ENCODE measurements at places on chromosomes 13 and 19.
A peak's percentile ranks its signal among the peaks of the same experiment; 100 is the strongest.

GRCh38 chr13:100853434-100853833 lies 178.8 kb upstream of the TMTC4 start:
- no peak for DNase-seq

- DNase-seq: no peak
These were observed 263.7 kb downstream of the TEX29 start for GRCh38 chr13:111584101-111584672.

DNA sequence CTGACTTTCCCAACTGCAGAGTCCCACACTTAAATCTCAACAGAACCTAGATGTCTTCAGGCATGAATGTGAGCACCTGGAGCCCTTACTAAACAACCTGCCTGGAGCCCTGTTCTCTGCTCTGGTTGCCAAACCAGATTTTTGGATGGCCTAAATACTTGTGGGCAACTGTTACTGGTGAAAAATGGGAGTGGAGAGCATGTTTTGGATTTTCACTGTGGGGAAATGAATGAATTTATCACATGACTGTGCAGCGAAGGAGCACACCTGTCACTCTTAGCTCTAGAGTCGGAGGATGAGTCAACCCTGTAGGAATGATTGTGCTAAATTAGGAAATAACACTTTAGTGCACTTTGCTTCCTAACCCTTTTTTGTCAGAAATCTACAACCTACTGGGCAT lies 30.3 kb downstream of the SHISA2 start:
- no peak for DNase-seq

DNA sequence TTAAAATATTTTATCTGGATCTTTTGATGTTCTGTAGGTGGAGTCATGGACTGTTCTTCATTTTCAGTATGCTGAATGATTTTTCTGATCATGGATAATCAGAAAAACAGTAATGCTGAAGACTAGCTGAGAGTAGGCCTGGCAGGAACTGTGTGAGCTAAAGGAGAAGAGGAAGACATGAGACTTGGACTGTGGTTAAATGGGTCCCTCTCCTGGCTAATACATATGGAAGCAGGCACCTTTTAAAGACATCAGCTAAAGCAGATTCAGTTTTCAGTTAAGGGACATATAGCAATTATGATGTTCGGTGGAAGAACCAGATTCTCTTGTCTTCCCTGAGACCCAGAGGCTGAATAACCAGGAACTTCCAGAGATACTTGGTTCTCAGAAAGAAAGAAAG lies 169.4 kb downstream of the OLFM4 start:
- no peak for DNase-seq

GRCh38 chr19:58196901-58197616 lies 14.2 kb downstream of the ZNF274 start:
- peak; percentile 44 for DNase-seq

- DNase-seq: no peak
These were observed 29.9 kb upstream of the F7 start for GRCh38 chr13:113075711-113076110.

GRCh38 chr19:39296055-39296645 lies at the start of gene IFNL1:
Gene IFNL1, plus strand, starts transcription at chr19:39296407. Its CDS starts 15 bp downstream, at chr19:39296422.
- DNase-seq: no peak

GRCh38 chr13:107743526-107743925 lies 471.8 kb downstream of the LIG4 start:
- no peak for DNase-seq

- no peak for DNase-seq
These were observed 24.4 kb upstream of the C1QTNF9 start for GRCh38 chr13:24284889-24285565.

- no peak for DNase-seq
These were observed 95.7 kb downstream of the SLC10A2 start for GRCh38 chr13:102970542-102970941.

- DNase-seq: no peak
These were observed 1484.6 kb downstream of the OLFM4 start for GRCh38 chr13:54513254-54513653.

DNA sequence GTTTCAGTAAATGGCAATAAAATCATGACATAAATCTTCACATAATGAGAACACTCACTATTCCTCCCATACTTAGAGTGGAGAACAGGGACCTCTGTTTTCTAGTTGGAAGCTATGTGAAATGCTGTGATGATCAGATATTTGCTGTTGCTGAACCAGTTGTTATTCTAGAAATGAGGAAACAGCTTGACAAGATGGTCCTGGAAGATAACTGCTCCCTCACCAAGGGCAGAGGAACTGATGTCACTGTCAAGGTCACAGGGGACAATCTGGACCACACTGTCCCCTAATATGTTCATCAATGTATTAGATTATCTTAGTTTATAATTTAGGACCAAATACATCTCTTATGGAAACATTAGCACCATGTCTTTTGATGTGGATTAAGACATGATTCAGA lies 1173.3 kb downstream of the PCDH17 start:
- no peak for DNase-seq

DNA sequence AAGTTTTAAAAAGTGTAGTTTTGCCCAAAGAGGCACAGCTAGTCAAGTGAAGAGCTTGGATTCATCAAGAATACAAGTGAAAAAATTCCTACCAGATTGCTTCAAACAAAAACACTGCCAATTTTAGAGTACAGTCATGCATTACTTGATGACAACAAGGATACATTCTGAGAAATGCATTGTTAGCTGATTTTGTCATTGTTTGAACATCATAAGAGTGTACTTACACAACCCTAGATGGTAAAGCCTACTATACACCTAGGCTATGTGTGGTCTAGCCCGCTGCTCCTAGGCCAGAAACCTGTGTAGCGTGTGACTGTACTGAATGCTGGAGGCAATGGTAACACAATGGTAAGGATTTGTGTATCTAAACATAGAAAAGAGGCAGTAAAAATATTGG lies 41.1 kb downstream of the TMTC4 start:
- no peak for DNase-seq

DNA sequence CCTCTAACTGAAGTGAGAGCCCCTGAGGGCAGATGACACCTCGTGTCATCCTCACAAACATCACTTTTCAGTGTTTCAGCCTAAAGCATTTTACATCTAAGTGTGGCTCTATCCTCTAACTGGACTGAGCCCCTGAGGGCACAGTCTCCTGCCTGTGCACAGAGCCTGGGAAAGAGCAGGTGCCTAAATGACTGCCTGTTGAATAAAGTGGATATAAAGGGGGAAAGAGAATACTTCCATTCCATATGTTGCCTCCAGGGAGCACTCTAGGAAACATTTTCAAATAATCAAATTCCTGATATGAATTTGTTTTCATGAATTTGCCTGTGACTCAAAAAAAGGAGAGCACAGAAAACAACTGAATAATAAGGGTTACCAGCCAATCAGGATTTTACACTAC lies 32.2 kb downstream of the CNMD start:
- no peak for DNase-seq

DNA sequence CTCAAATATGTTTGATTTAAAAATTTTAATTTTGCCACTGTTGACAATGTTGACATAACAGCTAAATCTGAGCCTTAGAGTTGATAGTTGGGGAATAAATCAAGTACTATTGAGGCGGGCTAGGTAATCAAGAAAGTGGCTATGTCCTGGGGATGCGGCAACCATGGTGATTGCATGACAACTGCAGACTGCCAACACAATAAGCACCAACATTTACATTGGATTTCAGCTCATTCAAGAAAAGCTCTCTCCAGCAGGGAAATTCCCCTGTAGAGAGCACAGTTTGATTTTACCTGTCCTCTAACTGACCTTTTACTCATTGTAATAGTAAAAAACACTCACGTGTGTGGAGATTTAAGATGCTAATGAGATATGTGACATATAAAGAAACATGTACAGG lies 63.1 kb downstream of the ZNF100 start:
- DNase-seq: no peak

GRCh38 chr19:29860492-29860891 lies 48.7 kb downstream of the CCNE1 start:
- DNase-seq: no peak

All from natural killer cell (primary cell).